ENCODE measurements at places on chromosomes 16 and 17.

DNA sequence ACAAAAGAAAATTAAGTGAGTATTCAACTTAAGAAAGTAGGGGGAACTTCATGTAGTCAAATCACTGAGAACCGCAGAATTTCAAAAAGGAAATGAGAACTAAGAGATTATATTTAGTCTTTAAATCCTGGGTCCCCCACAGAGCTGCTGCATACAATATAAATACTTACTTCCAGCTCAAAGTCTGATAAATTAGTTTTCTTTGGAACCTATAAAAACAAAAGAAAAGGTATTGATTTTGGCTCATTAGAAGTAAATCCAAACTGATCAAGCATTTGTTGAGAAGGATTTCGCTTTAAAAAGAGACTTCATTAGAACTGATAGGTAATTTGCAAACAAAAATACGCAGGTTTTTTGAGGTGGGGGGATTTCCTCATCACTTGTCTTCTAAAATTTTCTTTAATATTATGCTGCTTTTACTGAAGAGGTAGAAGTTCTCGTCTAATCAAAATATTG lies 21.9 kb downstream of the PARN start:
- DNase-seq, result no peak

GRCh38 chr16:55035029-55035428 lies 104.4 kb downstream of the IRX5 start:
- no peak for DNase-seq

DNA sequence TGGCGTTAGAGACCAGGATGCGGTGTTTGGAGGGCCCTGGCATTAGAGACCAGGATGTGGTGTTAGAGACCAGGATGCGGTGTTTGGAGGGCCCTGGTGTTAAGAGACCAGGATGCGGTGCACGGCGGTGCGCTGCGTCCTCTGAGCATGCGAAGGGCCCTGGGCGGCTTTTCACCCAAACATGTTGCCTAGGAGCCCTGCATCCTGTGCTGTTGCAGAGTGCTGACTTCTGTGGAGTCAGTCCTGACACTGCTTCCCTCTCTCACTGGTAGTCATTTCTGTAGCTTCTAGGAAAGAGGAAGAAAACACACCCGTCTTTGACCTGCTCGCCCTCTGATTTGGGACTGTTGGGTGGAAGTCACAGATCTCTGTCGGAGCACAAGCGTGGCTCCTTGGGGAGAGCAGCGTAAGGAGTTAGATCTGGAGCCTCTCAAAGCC lies 141.2 kb downstream of the LAT start:
- peak; percentile 12 for DNase-seq

DNA sequence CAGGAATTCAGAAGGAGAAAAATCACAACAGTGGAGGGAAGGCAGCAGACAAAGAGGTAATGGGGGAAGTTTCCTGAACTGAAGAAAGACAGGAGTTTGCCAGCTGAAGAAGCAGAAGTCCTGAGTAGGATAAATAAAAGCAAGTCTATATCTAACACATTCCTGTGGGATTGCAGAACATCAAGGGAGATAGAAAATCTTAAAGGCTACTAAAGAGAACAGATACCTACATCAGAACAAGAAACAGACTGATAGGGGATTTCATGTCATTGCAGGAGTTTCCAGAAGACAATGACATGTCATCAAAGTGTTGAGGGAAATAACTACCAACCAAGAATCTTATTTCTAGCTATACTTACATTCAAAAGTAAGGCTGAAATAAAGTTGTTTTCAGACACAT lies 21.3 kb upstream of the CRYBA1 start:
- DNase-seq, result no peak

- no peak for DNase-seq
Observed at GRCh38 chr16:8355675-8356074, 234.6 kb downstream of the TMEM114 start.

DNA sequence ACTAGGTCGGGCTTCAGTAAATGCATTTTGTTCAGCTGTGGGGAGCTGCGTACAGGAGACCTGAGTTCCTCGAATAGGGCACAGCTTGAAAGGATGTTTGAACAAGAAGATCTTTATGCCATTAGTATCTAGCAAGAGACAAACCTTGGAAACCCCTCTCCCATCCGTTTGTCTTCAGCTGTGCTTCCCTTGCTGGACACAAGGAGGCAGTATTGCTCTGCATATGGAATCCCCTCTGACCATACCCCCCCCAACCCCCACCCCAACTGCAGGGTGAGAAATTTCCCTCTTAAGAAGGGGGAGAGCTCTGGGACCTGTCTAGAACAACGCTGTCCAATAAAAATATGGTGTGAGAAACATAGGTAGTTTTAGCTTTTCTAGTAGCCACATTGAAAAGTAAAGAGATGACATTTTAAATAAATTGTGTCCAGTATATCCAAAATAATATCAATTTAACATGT lies 1.6 kb downstream of the MRM1 start:
- DNase-seq, result peak; percentile 83

- DNase-seq, result no peak
Observed at GRCh38 chr17:65628644-65629036, 67.2 kb upstream of the AXIN2 start.

- DNase-seq, result no peak
Observed at GRCh38 chr16:50251375-50252081, 14.8 kb upstream of the ADCY7 start.

- DNase-seq, result no peak
Observed at GRCh38 chr17:58088624-58089023, 5.4 kb downstream of the DYNLL2 start.
